Naive thymus-derived CD4-positive, alpha-beta T cell (primary cell): ENCODE measurements at places on chromosomes 1 and 21.

DNA sequence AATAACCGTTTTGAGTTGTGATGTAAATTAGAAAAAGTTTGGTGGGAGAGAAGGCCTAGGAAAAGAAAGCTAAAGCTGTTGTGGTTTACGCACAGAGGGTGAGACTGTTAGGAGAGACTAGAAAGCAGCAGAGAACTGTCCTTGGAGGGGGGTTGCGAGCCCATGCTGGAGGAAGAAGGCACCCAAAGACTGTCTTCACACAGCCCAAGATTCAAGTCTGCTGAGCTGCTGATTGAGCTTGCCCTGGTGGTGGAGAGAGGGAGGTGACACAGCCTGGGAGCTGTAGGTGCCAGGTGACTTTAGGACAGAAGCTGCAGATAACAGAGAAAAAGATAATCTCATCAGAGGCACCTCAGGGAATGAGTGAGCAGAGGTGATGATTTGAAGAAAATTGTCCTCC lies 18.3 kb upstream of the TLR5 start:
- DNase-seq = no peak

- no peak for DNase-seq
Measured at GRCh38 chr1:233357595-233358397, 30.3 kb downstream of the MAP3K21 start.

DNA sequence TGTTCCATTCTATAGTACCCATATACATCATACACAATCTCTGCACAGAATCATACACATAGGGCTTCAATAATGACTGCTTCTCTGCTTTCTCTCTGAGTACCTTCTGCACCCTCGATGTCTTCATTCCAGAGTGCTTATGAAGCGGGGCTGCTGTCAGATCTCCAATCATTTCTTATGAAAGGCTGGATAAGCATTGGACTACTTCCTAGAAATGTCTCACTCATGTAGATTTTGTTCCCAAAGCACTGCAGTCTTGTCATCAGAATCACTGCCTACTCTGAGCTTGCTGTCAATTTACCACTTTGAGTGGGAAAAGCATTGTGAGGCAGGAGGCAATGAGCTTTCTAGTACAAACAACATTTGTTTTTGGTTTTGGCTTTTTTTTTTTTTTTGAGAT lies 179.0 kb downstream of the SLC35F3 start:
- no peak for DNase-seq

GRCh38 chr1:154733621-154734020 lies 125.6 kb upstream of the ADAR start:
- DNase-seq = no peak

- DNase-seq = no peak
Measured at GRCh38 chr21:30206551-30207251, 9.2 kb downstream of the CLDN8 start.
